ENCODE measurements at places on chromosomes 5 and 9. TPM values are rescaled to one million over a fixed set of nuclear protein-coding genes. Genes with fewer than 3 reads are reported as not detected.

DNA sequence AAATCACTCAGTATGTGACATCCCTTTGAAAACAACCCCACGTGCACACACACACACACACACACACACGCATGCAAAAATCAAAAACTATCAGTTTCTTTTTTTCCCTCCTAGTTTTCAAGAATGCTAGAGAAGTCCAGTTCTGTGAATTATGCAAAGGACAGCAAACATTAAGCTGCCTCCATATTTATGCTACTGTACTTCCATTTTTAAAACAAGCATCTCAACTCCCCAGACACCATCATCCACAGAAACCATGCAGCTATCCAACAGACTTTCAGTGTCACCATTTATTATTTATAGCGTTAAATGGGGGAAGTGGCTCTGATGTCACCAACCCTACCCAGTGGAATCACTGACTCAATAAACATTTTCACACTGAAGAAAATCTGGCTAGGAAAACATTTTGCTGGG lies 1.6 kb downstream of the FBXW11 start:
- no peak for DNase-seq

GRCh38 chr9:137506702-137507171 lies 43.5 kb downstream of the PNPLA7 start:
- DNase-seq, result peak; percentile 55

GRCh38 chr5:139210585-139210984 lies 12.4 kb upstream of the SIL1 start:
- DNase-seq, result no peak

- no peak for DNase-seq
Measured at GRCh38 chr5:136285096-136285855, 80.1 kb downstream of the TRPC7 start.

DNA sequence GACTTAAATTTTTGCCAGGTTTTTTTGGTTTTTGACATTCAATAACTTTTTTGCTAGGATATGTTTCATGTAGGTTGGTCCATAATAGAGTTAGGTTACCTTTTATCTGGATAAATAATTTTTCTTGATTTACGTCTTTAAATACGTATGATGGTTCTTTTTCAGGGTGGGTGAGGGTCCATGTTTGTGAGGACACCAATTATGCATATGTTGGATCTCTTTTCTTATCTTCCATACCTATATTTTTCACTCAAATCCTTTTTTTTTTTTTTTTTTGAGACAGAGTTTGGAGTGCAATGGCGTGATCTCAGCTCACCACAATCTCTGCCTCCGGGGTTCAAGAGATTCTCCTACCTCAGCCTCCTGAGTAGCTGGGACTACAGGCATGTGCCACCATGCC lies 17.3 kb upstream of the CDC42SE2 start:
- DNase-seq, result no peak

INSL6 gene
- polyA plus RNA-seq, result not detected

DNA sequence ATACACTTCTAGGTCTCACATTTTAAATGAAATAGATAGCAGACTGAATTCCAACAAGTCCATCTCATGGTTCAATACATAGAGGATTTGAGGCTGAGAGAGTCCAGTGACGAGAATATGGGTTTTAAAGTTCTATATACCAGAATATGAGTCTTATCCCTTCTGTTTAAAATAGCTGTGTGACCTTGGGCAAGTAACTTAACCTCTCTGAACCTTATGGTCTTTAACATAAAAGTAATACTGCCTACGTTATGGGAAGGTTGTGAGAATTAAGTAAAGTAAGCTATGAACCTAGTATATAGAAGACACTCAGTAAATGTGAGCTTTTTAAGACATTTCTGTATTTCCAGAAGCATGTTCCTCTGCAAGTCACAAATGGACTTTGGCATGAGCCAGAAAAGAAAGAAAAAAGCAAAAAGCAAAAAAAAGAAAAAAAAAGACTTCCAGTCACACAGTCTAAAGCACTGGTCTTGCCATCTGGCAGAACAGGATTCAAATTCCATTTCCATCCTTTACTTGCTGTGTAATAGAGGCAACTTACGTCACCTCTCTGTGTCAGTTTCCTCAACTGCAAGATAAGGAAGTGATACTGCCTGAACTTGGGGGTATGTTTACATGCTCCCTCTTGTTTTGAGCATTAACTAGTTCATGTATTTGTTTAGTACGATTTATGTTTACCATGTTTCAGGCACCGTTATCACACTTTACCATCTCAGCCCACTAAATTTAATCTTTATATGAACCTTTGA lies 248.2 kb downstream of the TRIM32 start:
- no peak for DNase-seq

ZNF883 gene
- polyA plus RNA-seq, result 1.3 TPM

DNA sequence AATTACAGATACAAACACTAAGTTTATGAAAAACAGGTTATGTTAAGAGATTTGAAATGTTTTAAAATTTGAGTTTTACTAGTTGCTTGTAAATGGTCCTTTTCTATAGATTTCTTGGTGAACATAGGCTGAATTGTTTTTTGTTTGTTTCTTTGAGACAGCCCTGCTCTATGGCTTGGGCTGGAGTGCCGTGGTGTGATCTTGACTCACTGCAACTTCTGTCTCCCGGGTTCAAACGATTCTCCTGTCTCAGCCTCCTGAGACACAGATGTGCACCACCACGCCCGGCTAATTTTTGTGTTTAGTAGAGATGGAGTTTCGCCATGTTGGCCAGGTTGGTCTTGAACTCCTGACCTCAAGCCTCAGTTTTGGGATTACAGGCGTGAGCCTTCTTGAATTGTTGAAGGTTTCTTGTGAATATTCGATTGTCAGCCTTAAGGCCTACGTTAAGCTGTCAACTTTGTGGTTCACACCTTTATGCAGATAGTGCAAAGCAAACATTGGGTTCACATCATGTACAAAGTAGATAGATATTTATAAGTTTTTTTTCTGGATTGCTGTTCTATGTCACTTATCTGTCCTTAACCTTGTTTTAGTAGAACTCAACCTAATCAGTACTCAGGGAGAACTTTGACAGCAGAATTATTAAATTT lies 26.2 kb downstream of the UHRF2 start:
- DNase-seq, result no peak

HK3 gene
- not detected for polyA plus RNA-seq

DNA sequence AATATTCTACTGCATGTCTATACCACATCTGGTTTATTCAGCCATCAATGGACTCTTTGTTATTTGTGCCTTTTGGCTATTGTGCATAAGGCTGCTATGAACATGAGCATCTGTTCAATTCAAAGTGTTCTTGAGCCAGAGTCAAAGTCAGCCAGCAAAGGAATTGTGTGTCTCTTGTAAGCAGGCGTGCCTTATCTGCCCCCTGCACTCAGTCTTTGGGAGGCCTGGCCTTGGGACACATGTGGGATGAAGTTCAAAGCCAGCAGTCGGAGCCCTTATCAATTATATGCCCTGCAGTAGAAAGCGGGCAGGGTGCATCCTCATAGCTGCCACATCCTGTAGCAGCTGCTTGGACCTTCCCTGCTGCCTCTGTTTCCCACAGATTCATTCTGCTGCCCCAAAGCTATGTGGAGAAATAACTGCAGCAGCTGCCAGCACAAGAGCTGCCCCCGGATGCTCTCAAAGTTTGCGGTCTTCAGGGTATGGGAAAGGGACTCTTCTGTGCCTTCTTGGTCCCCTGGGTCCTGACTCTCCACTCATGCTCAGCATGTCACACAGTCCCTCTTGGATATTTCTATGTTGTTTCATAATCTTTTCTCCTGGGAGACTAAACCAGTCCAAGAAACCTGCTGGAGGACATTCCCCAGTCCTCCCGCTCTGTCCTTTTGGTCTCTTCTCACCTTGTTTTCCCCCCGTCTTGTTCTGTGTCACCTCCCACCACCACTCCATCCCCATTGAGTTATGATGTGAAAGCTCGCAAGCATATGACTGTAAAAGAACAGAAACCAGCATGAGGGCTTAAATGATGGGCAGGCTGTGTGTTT lies 35.9 kb downstream of the STOM start:
- no peak for DNase-seq

DNA sequence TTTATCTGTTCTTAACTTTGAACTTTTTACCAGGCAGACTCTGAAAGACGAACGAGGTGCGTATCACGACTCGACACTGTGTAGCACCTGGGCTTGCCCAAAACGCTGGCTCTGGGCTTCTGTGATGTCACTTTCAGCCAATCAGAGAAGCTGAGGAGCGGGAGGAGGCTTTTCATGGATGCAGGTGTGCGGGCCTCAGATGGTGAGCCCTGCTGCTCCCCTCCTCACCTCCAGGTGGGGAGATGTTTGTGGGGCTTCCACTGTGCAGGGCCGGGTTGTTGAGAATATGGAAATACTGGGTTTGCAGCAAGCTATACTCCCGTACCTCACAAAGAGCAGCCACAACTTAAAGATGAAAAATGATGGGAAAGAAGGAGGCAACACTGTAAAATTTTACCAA lies 246.3 kb downstream of the IRX2 start:
- no peak for DNase-seq

HRH2 gene
- polyA plus RNA-seq, result not detected

PFN3 gene
- not detected for polyA plus RNA-seq

- DNase-seq, result no peak
Measured at GRCh38 chr5:891837-892393, 686 bp downstream of the BRD9 start.

GRCh38 chr5:76457674-76458485 lies 54.8 kb downstream of the IQGAP2 start:
- DNase-seq, result no peak

DNA sequence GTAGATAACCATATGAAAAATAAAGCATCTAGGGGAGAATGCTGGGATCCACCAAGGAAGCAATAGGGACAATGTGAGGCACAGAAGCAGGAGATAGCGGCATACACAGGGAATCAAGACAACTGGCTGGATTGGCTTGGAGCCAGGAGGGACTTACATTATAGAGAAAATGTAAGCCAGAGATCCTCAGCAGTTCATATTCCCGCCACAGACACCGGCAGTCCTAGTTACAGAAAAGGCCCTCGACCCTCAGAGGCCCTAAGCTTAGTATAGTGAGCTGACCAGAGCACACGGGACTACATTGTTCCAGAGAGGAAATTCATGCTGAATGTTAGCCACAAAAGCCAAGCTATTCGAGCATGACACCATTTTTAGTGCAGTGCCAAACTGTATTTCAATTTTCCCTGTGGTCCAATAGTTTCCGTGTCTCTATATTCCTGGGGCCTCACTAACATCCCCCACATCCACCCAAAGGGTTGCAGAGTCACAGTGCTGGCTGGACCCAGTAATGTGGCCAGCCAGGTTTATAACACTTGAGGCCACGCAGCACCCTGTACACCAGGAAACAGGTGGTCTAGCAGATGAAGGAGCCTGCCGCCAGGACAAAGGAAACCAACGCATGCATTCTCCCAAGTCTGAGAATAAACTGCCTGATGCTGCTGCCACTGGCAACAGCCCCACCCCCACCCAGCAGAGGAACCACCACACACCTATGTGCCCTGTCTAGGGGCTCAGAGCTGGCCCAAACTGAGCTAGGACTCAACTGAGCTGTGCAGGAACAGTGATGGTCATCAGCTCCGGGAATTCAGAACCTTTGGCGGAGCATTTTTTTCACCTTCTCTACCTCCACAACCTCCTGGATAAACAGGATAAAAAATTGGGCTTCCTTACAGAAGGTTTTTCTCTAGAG lies 693.2 kb upstream of the CHD1 start:
- no peak for DNase-seq

DNA sequence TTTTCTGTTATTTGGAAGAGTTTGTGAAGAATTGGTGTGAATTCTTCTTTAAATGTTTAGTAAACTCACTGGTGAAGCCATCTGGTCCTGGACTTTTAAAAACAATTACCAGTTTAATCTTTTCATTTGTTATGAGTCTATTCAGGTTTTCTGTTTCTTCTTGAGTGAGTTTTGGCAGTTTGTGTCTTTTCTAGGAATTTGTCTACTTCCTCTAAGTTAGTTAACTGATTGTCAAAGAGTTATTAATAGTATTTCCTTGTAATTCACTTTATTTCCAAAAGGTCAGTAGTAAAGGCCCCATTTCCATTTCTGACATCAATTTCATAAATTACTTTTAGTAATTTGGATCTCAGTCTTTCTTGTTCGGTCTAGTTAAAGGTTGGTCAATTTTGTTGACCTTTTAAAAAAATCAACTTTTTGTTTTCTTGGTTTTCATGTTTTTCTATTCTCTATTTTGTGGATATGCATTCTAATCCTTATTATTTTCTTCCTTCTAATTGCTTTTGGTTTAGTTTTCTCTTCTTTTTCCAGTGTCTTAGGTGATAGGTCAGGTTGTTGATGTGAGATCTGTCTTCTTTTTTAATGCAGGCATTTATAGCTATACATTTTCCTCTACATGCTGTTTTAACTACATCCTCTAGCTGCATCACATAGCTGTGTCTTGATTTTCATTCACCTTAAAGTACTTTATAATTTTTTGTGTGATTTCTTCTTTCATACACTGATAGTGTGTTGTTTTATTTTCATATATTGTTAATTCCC lies 7.3 kb upstream of the SMIM3 start:
- no peak for DNase-seq

GRCh38 chr9:129574911-129575585 lies 45.9 kb downstream of the C9orf50 start:
- DNase-seq, result no peak

- no peak for DNase-seq
Measured at GRCh38 chr5:1536322-1536845, 12.6 kb upstream of the LPCAT1 start.

DNA sequence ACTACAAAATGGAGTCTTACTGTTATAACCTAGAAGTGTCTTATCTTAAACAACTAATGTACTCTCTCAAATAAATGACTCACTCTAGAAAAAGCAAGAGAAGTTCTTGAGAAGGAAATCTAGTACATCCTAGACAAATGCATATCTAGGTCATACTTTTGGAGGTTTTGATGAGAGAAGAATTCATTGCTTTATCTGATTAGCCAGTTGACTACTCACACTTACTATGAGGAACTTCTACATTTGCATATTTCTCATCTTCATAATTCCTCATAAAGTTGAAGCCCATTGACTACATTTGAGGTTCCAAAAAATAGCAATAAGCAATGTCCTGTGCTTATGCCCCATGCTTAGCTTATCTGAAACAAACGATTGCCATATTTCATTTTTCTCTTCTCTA lies 2.8 kb downstream of the JAKMIP2 start:
- no peak for DNase-seq

FOXD4L4 gene
- not detected for polyA plus RNA-seq

DNA sequence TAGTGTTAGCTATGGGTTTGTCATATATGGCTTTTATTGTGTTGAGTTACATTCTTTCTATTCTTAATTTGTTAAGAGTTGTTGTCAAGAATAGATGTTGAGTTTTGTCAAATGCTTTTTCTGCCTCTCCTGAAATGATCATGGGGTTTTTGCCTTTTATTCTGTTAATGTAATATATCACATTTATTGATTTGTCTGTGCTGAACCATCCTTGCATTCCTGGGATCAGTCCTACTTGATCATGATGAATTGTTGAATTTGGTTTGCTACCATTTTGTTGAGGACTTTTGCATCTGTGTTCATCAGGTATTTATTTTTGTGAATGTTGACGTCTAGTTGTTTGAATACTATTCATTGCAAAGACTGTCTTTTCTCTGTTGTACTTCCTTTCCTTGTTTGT lies 23.9 kb downstream of the RIC1 start:
- no peak for DNase-seq

SPATA31D1 gene
- not detected for polyA plus RNA-seq

- no peak for DNase-seq
Measured at GRCh38 chr5:94667937-94668336, 49.5 kb downstream of the SLF1 start.

Measured in BJ (cell line).